ENCODE measurements at places on chromosomes 6 and 20. TPM values are rescaled to one million over a fixed set of nuclear protein-coding genes. Genes with fewer than 3 reads are reported as not detected.

The CST4 gene
- polyA plus RNA-seq = not detected

DNA sequence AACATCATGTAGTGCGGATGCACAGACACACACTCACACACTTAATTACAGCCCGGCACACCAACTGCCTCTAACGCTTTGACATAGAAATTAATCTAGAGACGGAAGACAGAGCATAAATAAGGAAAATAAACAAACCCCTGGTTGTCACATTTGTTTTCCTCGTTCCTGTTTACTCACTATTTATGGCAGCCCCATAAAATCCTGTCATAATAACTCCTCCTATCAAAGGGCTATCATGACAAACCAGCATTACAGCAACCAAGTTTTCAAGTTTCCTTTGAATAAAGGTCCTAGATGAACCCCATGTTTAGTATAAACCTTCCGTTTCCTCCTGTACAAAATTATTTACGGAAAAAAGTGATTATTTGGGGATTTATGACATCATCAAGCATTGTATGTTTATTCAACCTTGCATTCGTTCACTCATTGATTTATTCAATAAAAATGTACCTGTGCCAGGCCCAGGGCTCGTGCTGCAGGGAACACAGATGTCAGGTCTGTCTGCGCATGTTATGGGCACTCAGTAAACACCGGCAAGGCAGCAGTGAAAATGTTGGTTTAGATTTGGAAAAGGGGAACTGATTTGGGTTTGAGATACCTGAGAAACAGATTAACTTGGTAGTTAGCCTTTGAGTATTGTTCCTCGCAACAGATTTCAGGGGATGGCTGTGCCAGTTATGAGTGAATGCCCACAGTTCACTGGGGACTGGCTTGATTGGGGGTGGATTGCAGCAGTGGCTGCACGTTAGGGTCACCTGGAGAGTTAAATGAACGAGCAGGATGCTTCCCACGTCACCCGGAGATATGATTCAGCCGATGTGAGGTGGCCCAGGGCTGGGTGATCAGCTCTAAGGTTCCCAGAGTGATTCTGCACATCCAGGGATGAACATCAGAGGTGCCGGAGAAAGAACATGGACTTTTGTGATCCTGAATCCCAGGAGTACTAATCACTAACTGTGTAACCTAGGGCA, 295.3 kb upstream of the FOXQ1 start:
- DNase-seq = no peak

GRCh38 chr20:20500312-20500711, 132.4 kb downstream of the INSM1 start:
- no peak for DNase-seq

- DNase-seq = no peak
Measured at GRCh38 chr20:51400051-51400926, 142.2 kb downstream of the NFATC2 start.

- no peak for DNase-seq
Measured at GRCh38 chr6:82078286-82078908, 169.1 kb downstream of the IBTK start.

- DNase-seq = peak; percentile 7
Measured at GRCh38 chr6:162416831-162417537, 310.6 kb downstream of the PRKN start.

- no peak for DNase-seq
Measured at GRCh38 chr6:108207013-108207412, 41.2 kb downstream of the NR2E1 start.

Measured in right lung (tissue), 10 donors.